Activated CD4-positive, CD25-positive, alpha-beta regulatory T cell (primary cell): ENCODE measurements at places on chromosomes 3 and 15.

DNA sequence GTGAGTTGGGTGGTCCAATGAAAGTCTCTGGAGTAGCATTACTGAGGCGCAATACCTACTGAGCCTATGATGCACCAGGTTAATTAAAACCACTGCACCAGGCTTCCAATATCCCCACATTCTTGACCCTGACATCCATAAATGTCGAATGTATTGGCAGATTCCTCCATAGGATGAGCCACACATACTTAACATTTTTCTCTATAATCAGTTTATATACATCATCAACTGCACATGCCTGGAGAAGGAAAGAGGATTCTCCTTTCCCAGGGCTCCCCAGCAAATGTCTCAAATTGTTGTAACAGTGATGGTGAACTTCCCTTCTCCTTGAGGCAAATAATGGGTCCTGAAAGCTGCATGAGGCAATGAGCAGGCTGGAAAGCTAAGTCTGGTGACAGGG, 82.3 kb upstream of the LPP start:
- DNase-seq: no peak

GRCh38 chr3:178845420-178846118, 226.0 kb downstream of the ZMAT3 start:
- no peak for DNase-seq

DNA sequence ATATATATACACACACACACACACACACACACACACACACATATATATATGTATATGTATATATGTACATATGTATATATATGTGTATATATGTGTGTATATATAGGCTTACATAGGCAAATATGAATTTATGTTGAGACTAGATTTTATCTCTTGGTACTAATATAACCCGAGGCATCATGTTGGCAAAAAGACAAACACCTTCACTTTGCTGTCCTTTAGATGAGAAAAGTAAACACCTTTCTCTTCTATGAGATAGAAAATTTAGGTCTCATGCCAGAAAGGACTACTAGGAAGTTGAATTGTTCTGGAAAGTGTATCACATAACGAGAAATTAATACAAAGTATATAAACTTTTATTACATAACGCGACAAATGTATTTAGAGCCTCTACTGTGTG, 19.6 kb upstream of the LEO1 start:
- DNase-seq: no peak

DNA sequence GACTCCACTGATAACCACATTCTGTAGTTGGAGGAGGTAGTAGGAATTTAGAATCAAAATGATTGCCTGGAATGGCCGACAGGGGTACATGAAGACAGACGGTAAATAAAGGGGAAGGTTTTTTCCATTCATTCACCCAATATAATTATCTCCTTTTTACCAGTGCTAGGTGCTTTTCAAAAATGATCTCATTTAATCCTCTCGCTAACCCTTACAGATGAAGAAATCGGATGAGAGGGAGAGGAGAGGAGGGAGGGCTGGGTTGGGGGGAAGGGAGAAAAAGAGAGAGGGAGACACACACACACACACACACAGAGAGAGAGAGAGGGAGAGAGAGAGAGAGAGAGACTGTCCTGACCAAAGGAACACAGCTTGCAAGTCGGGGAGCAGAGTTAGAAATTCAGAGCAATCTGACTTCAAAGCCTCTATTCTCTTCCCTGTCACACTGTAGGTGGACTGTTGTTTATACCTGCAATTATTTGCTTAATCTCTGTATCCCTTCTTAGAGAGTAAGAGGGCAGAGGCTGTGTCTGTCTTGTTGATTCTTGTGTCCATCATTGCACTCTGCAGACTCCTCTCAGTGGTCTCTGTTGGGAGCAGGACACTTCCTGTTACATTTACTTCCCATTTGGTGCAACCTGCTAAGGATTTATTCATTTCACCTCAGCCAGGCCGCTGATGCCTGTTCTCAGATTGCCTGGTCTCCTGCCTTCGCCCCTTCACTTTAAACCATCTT, 18.7 kb upstream of the PAQR9 start:
- no peak for DNase-seq

- no peak for DNase-seq
Measured at GRCh38 chr3:150588027-150588830, 14.9 kb upstream of the SELENOT start.

- no peak for DNase-seq
Measured at GRCh38 chr3:21229426-21230135, 521.4 kb downstream of the ZNF385D start.

DNA sequence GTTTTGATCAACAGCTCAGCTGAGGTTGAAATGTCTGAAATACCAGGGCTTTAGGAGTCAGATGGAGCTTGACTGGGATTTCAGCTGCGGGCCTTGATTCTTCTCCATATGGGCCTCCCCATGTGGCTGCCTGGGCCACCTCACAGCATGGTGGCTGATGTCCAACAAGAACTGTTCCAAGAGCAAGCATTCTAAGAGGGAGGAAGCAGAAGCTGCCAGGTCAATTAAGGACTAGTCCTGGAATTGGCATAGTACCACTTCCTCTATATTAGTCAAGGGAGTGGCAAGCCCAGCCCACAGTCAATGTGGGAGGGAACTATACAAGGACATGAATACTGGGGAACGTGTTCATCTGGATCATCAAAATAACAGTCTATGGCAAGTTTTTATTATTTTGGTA, 181.7 kb upstream of the ANKRD28 start:
- DNase-seq: no peak

DNA sequence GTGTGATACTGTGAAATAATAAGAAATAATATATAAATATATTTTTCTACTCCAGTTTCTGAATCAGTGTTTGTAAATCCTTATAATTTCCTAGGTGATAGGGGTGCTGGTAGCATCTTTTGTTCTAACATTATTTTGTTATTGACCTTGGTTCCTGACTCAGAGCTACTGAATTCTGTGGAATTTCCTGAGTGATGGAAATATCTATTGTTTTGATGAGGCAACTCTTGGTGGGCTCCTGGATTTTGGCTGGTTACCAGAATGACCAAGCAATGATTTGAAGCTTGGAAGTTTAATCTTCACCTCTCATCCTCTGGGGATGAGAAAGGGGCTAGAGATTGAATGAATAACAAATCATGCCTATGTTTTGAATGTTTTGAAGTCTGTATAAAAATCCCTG, 377.3 kb downstream of the LPP start:
- no peak for DNase-seq

- no peak for DNase-seq
Measured at GRCh38 chr3:86830566-86830965, 160.4 kb downstream of the VGLL3 start.

DNA sequence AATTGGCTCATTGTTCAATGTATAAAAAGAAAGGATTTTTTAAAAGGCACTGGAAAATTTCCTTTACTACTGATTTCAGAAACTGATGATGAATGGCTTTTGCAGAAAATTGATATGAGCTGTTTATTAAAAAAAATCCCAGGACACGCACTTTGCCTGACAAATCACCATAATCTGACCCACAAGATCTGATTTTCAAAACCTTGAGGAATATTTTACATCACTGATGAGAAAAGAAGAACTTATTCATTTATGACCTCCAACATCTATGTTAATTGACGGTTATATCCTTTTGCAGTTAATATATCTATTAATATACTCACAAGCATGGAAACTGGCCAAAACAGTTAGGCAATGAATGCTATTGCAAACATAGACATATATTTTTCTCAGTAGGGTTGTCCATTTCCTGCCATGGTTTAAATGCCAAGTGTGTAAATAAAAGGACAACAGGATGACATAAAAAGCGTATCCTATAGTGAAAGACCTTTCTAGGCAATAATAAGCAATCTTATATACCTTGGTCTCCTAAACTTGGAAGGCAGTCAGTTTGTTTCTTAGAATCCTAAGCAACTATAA, 109.7 kb upstream of the SLC7A14 start:
- no peak for DNase-seq
